Cerebellar nuclear complex (tissue), 1 donor: ENCODE measurements at places on chromosomes 1 and 21.
A peak's percentile ranks its signal among the peaks of the same experiment; 100 is the strongest.

GRCh38 chr1:175574566-175574965, 168.8 kb downstream of the TNR start:
- no peak for DNase-seq

DNA sequence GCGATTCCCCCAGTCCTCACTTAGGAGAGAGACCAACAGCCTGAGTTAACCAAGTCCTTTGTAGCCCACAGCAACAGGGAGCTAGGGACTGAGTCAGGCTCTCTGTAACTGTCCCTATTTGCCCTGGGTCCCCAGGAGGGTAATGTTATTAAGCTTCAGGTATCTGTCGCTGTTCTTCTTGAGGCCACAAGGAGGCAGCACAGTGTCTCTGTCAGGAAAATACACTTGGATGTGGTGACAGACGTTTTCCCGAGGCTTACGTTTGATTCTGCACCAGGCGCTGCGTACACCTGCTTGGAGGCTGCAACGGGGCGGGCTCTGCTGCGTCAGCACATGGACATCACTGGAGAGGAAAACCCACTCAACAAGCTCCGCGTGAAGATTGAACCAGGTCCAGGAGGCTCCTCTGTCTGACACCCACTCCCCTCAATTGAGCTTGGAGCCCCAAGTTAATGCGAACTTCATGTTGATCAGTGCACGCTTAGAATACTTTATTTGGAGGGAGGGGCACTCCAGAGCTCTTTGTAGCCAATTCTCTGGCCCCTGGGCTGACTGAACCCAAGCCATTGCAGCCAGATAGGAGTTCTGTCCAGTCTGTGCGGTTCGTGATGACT, 10.7 kb upstream of the ELF3 start:
- DNase-seq: no peak

- no peak for DNase-seq
Measured at GRCh38 chr21:42734323-42734971, 81.0 kb downstream of the PDE9A start.

- DNase-seq: peak; percentile 64
Measured at GRCh38 chr1:61279570-61279969, 197.2 kb downstream of the NFIA start.

DNA sequence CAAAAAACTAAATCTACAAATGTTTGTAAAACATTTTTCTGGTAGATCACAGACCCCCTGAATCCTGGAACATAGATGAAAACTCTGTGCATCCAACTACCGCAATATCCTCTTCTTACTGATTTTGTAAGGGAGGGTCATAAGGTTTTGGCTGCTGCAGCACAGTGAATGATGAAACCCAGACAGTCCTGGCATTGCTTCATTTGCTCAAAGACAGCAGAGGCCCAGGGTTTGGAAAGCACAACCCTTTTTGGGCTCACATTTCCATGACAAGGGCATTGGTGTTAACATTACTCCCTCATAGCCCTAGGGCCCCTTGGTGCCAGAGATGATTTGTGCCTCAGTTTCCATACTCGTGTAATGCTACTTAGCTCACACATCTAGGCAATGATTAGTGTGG, 51.2 kb downstream of the PLXNA2 start:
- DNase-seq: no peak

DNA sequence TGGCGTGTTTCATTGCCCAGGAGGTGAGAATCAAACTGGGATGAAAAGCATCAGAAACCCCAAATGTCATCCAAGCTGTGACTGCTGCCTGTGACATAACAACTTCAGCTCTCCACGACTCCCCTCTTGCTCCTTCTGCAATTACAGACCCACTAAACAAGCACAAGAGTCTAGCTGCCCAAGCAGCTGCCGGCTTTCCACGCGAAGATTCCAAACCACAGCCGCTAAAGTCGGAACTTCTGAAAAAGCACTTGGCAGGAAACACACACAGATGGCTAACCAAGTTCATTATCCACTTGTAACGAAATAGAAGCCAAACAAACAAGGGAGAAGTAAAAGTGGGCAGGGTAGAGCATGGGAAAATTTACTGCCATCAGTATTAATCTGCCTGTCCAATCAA, 198.1 kb downstream of the SLC35F3 start:
- DNase-seq: no peak

DNA sequence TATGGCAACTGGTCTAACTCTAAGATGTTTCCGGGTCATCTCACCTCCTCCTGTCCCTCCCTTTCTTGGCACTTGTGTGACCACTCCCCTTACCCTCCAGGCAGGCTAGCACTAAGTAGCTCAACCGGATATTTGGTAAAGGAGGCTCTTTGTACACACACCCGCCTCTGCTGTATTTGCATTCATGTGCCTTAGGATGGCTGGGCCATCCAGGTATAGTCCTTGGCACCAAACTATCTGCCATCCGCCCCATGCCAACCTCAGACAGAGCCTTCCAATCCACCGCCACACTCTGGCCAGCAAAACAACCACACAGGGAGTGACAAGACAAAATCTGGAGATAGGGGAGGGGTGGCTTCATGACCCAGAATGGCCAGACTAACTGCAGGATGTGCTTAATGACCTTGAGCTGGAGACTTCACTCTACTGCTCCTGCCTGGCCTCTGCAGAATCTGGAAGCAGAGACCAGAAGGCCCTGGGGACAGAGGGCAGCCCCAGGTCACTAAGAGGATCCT, 59.5 kb downstream of the CDK18 start:
- DNase-seq: no peak
